ENCODE measurements at places on chromosomes 11 and 22.

- DNase-seq, result no peak
Observed at GRCh38 chr11:42175203-42175602, 715.8 kb upstream of the LRRC4C start.

DNA sequence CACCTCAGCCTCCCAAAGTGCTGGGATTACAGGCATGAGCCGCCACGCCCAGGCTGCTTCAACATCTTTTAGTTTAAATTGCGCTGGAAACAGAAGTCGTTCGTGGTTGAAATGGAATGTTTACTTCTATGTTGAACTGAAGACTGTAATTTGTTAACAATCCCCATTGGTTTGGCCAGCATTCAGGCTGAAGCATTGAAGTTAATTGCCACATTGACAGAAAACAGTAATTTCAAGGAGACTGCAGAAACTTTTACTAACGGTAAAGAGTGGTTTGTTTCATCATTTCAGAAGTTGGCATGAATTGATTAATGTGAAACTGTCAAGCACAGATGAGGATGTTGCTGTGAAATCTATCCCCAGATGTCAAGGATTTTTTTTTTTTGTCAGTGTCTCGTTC is 14.2 kb downstream of the AP5B1 start:
- no peak for DNase-seq

- no peak for DNase-seq
Observed at GRCh38 chr22:34861787-34862186, 204.2 kb upstream of the ISX start.

DNA sequence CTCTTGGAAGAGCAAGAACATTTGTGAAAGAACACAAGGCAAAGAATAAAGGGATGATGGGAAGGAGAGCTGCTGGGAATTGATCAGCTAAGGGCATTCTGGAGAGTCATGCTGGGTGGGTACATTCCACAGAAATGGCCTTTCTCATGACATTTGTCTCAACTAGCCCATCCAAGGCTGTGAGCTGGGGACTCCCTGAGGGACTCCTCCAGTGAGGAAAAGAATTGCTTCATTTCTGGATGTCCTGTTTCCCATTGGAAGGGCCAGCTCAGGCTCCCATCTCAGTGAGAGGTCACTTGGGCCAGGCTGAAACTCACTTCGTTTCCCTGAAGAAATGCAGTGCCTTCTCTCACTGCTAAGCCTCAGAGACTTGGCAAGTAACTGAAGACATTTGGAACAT is 106.8 kb downstream of the CD44 start:
- no peak for DNase-seq

DNA sequence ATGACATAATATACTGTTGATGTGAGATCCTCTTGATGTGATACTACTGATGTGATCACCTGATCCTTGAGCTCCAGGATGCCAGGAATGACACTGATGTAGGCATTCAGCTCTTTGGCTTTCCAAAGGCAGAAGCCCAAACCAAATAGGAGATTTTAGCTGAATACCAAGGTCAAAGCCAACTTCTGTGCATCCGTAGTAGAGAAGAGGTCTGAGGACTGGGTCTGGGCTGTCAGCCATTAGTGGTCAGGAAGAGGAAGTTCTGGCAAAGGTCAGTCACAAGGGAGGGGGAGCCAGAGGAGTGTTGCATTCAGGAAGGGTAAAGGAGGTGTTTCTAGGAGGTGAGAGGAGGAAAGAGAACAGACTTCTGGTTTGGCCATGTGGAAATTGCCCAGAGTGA is 53.4 kb upstream of the PARVG start:
- DNase-seq, result no peak

GRCh38 chr11:100640646-100641045 is 46.4 kb upstream of the ARHGAP42 start:
- DNase-seq, result no peak

DNA sequence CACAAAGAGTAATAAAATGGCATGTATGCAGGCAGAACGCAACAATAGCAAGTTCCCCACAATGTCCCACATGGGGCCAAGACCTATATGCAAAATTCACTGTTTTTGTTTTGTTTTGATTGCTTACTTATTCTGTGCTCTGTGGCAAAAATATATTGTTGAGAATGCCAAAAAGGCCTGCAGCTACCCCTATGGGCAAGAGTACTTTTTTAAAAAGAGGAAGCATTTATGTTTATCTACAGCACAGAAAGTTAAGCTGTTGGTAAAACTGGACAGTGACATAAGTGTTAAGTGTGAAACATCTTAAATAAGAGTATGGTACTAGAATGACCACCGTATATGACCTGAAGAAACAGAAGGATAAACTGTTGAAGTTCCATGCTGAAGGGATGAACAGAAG is 301.9 kb upstream of the ZC3H12C start:
- DNase-seq, result no peak

- DNase-seq, result no peak
Observed at GRCh38 chr22:45686004-45686403, 14.4 kb downstream of the ATXN10 start.

DNA sequence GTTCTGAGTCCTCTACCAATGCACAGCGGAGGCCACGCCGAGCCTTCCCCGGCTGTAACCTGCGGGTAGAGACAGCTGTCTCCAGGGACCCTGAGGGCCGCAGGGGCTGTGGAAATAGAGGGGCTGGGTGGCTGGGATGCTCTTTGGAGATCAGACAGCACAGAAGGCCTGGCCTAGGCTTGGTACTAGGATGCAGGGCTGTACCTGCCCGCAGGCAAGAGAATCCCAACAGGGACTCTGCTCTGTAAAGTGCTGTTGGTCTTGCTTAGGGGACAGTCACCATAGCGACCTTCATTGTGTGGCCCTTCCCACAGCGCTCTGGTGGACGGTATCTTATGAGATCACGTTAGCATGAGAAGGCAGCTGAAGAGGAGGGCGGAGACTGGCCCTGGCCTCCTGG is 11.3 kb upstream of the KCNJ5 start:
- DNase-seq, result no peak

- no peak for DNase-seq
Observed at GRCh38 chr11:73347067-73347466, 29.1 kb upstream of the RELT start.

DNA sequence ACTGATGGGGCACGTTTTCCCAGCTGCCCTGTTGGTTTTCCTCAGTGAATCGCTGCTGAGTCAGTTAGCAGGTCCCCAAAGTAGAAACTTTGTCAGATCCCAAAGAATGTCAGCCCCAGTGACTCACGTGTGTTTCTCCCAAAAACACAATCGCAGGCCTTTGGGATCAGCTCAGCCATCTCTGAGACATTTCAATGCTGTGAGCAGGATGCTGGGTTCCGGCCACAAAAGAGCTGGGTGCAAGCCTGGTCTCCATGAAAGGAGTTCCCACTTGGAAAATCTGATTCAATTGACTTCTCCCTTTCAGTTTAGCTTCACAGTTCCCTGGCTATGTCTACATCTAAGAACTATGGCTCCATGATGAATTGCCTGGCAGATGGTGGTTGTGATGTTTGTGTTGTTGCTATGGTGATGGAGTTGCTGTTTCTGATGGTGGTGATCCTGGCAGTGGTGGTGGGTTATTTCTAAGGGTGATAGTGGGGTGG is 28.0 kb downstream of the MYEOV start:
- DNase-seq, result no peak

DNA sequence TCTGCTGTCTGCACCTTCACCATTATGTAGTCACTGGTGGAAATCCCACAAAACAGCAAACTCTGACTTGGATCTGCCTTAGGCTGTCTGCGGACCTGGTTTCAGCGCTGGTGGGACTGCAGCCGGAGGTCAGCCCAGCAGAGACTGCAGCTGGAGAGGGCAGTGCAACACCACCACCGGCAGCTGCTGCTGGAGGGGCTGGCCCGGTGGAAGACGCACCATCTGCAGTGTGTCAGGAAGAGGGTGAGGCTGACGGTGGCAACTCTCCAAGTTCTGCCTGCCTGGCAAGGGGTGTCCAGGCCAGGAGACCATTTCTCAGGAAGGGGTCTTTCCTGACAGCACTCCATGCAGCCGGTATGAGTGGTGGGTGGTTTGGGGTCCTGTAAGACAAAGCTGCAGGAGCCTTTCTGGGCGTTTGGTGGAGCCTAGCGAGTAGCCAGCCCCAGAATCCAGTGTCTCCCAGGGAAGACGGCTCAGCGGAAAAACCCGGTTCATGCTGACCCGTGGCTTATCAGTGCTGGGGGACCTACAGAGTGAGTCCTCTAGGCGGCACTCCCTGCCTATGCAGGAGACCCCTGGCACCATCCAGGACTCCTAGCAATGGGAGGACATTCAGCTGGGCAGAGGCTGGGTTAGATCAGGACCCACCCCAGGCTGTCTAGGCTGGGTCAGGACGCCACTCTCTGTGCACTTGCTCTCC is 50.8 kb downstream of the PISD start:
- no peak for DNase-seq

DNA sequence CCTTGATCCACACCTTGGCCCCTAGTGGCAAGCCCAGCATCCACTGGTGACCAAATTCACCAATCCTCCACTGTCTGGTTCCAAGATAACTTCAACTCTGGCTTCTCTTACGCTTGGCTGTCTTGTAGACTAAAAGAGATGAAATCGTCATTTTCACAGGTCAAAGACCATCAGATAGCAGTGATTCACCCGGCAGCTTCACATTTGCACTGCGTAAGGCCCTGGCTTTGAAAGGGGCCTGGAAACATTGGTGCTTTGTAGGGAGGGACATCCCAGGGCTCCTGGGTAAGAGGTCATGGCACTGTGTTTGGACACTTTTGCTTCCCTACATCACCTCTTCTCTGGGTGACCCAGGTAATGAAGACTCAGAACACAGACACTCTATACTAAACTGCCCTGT is 30.1 kb upstream of the FADD start:
- DNase-seq, result no peak

GRCh38 chr11:95088946-95089619 is 563 bp upstream of the ENDOD1 start:
- peak; percentile 34 for DNase-seq

DNA sequence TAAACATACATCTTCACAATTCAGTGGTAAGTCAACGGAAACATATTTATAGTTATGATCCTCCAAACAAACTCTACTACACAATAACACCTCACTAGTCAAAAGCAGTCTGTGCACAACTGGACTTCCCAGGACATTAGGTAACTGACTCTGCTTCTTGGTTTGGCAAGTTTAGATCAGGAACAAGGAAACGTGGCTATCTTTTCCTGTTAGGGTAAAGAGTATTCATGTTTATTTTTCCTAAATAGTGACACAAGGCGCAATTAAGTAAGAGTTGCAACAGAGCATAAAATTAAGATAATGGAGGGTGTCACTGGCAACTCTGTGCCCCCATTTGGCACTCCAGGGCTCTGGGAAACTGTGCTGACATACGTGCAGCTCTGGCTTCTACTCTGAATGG is 70.2 kb upstream of the TP53AIP1 start:
- no peak for DNase-seq

DNA sequence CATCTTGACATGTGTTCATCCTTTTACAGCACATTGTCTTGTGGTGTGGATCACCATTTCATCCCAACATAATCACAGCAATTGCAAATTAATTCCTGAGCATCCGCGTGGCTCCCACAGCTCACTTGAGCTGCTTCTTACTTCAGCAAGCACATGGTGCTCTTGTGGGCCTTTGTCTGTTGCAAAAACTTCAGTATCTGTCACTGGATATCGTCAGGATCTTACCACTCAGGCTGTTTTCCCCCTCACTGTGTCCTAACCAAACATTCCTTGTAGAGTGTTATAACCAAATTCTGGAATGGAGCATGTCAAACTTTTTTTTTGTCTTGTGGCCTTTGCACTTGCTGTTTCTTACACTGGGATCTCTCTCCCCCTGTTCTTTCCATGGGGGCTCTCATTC is 683.1 kb upstream of the ARHGAP42 start:
- no peak for DNase-seq

- DNase-seq, result no peak
Observed at GRCh38 chr11:28461338-28461737, 353.1 kb downstream of the METTL15 start.

GRCh38 chr11:13786688-13787087 is 118.2 kb downstream of the FAR1 start:
- DNase-seq, result no peak

GRCh38 chr22:31431950-31432349 is 32.5 kb downstream of the DRG1 start:
- no peak for DNase-seq

GRCh38 chr11:122803306-122803705 is 35.0 kb upstream of the CRTAM start:
- DNase-seq, result no peak

DNA sequence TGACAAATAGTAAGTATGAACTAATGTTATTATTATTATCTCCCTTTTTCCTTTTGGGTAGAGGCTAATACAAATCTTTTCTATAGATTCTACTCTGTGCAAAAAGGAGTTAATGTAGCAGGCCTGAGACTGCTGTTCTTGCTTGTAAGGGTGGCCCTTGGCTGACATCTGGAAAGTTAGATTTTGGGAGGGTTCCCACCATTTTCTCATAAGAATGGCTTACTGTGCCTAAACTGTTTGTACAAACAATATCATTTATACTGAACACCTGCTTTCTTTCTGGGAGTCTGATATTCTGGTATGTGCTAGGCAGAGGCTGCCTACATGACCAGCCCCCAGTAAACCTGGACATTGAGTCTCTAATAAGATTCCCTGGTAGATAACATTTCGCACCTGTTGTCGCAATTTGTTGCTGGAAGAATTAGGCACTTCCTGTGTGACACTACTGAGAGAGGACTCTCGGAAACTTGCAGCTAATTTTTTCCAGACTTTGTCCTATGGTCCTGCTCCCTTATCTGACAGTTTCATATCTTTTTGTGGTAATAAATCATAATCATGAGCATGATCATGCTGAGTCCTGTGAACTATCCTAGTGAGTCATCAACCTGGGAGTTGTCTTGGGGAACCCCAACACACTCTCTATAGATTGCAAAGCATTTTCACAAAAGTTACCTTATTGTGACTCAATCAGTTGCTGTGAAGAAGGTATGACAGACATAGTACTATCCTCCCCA is 257.7 kb upstream of the CCDC90B start:
- no peak for DNase-seq

- DNase-seq, result no peak
Observed at GRCh38 chr11:10918698-10919097, 60.8 kb upstream of the ZBED5 start.

GRCh38 chr22:35970616-35971455 is 57.8 kb downstream of the RBFOX2 start:
- no peak for DNase-seq

GRCh38 chr11:13834463-13834862 is 128.1 kb upstream of the SPON1 start:
- no peak for DNase-seq

DNA sequence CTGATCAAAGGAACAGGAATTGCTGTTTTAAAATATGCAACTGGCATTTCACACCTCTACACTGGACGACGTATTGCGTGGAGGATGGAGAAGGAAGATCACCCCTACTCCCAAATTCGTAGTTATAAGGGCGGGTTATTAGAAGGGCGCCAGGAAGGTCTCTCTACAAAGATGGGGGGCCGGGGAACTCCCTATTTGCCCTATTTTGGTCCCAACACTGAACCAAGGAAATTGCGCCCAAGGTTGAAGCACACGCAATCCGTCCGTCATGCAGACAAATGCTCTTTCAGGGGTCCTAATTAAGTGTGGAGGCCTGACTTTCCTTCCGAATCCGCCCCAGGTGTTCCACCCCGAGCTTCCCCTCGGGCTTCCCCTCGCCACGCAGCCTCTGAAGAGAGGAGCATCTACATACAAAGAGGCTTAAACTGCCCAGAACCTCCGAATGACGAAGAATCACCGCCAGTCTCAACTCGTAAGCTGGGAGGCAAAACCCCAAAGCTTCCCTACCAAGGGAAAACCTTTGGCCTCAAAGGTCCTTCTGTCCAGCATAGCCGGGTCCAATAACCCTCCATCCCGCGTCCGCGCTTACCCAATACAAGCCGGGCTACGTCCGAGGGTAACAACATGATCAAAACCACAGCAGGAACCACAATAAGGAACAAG is 396 bp downstream of the NPAT start:
- no peak for DNase-seq
